Fibroblast of pulmonary artery (primary cell): ENCODE measurements at places on chromosomes 7 and 10.

DNA sequence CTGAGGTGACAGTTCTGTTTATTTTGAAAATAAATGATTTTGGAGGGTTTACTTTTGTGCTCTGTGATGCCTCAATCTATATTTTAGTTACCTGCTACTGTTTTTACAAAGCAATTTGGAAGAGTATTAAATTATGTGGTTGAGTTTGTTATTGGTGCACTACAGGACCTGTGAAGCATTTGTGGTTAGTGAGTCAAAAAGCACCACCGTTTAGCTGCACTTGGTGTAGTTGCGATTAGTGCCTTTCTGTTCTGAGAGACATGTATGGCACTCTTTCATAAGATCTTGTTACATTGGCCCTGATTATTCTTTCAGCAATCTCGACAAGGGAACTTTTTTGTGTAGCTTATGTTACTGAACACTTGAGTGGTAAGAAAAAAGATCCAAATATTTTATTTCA is 132.2 kb downstream of the BBS9 start:
- no peak for DNase-seq

DNA sequence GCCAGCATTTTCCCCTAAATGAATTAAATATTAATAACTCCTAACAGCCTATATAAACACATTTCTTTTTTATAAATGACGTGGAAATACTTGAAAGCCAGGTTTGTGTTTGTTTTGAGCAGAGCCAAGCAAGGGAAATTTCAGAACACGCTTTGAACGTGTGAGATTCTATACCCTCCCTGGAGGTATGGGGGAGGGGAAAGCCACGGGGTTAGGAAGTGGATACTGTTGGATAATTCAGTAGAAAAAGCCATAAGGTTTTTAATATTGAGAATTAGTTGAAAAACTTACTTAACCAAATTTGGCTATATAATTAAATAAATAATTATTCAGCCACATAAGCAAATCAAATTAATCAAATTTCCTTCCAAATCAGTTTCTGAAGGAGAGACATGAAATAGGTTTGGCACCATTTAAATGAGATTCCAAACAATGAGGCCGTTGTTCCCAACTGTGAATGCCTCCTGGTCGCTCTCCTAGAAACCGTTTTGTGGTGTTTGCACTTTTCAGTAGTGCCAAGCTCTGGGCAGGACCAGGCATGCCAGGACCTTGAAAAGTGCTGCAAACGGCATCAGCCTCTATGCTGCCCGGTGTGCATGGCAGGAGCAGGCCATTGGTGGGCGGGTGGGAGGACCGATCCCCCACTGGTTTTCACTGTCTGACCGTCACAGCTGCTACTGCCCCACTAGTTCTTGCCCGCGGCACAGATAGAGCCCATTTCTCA is 88.1 kb downstream of the SEPTIN14 start:
- DNase-seq: no peak

DNA sequence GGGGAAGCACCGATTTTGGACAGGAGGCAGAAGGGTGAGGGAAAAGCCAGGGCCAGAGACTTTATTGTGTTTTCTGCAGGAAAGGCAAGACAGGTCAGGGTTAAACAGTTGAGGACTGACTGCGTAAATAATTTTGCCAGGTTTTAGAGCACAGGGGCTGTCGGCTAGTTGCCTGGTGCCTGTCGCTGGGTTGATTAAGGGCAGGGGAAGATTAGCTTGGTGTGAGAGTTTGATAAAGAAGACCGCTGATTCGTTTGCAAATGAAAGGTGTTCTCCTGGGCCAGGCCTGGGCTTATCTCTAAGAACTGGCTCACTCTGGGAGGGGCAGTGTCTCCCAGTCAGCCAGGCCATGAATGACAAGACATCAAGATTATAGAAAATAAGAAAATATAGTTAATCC is 75.6 kb downstream of the SLC37A3 start:
- DNase-seq: no peak

DNA sequence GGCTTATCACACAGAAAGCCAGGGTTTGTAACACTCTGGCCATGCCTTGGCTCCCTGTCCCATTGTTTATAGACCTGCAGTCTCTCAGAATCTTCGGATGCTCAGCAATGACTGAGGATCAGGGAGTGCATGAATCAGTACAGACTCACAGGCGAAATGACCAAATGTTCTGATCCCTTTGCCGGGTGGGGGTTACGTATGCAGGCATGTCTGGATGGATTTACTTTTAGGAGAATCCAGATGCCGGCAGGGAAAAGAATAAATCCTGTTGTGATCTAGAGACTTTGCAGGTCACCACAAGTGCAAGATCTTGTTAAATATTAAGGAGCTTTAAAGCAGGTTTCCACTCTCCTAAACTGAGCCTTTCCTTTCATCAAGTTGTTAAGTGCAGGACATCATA is 149.5 kb downstream of the SFMBT2 start:
- DNase-seq: peak; percentile 31

DNA sequence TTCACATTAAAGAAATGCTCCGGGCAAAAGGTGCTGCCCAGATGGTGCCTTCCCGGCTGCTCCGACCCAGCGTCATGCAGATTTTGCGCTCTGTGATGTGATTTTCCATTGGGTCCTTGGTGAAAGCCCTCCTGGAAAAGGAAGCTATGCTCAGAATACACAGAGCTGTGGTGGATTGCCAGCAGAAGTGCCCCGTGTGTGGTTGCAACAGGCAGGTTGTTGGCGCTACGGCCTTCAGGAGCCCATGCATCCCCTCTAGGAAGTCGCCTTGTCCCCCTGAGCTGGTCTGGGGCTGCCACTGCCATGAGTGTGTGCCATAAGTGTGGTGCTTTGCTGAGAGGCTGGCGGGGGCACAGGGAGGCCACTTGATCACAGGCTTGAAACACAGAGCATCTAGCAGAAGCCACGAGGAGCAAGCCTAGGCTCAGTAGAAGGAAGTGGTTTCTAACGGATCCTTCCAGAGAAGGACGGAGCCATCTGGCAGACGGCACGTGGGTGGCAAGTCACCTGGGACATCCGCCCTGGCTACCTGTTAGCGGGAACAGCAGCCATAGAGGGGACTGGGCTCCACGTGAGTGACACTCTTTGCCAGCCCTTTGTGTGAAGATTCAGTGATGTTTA is 210.9 kb downstream of the CUX1 start:
- DNase-seq: no peak

DNA sequence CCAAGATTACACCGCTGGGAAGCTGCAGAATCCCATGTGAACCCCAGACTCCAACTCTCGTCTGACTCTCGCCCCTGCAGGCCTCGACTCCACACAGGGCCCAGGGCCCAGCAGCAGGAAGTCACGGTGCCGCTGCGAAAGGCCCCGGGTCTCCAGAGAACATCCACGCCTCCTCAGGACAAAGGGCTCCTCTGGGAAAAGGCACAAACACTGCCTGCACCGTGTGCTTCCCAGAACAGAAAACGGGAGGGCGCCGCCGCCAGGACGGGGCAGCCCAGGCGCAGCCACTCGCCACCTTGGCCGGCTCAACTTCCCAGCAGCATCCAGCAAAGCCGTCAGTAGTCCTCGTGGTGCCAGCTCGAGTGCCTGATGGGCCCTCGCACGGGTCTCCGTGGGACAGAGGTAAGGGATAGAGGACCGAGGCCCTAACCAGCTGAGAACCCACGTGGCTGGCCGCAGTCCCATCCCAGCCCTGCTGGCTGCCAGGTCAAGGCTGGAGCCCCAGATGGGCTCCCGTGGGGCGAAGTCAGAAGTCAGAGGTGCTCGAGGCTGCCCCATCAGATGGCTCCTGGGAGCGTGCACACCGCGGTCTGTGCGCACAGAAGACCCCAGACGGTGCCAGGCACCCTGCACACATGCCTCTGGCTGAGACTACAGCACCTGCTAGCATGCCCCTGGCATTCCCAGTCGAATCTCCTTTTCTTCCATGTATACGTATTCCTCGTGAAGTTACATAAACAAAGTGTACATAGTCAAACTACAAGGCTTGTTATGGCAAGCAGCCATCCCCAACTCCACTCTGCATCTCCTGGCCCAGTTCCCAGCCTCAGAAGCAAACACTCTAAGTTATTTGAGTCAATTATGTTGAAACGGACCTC is 60.2 kb downstream of the MAD1L1 start:
- peak; percentile 93 for DNase-seq

DNA sequence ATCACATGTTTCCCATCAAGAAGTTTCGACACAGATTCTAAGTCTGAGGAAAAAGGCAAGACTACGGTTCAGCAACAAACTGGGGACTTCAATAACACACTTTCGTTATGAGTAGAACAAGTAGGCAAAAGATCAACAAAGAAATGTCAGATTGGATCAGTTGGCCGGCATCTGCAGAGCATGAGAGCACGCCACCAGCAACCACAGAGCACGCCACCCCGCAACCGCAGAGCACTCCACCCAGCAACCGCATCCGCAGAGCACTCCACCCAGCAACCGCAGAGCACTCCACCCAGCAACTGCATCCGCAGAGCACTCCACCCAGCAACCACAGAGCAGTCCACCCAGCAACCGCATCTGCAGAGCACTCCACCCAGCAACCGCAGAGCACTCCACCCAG is 89.7 kb upstream of the FAM20C start:
- DNase-seq: no peak

- DNase-seq: peak; percentile 90
These were observed at the start of gene ZNF487 for GRCh38 chr10:43436291-43437140. Gene ZNF487, plus strand, starts transcription at chr10:43437111. Its CDS starts 38,703 bp downstream, at chr10:43475814.

- DNase-seq: no peak
These were observed 2.3 kb upstream of the INSYN2A start for GRCh38 chr10:127198721-127199120.

DNA sequence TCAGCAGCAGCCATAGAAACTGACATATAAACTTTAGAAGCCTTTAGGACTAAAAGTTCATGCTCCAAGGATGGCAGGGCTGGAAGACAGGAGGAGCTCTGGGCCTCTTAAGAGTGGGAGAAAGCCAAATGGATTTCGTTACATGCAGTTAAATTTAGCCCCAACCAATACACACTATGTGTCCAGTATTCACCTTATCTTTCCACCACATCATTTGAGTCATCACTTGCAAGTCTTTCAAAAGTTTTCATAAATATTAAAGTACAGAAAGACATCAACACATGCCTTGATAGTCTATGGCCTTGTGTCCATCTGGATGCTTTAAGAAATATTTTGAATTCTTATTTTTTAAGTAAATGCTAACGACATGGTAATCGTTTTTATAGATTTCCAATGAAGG is 392.4 kb upstream of the LRRN3 start:
- no peak for DNase-seq

DNA sequence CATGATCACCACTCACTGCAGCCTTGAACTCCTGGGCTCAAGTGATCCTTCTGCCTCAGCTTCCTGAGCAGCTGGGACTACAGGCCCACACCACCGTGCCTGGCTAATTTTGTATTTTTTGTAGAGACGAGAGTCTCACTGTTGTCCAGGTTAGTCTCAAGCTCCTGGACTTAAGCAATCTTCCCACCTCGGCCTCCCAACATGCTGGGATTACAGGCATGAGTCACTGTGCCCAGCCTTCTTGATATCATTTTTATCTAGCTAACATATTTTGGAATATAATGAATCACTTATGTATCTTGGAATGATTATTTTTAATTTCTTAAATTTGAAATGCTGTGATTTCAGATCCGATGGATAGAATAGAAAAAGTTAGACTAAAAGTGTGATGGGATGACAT is 18.4 kb downstream of the ARL4A start:
- DNase-seq: peak; percentile 36

- peak; percentile 88 for DNase-seq
These were observed 144.0 kb upstream of the ASAH2 start for GRCh38 chr10:50395271-50395670.

- no peak for DNase-seq
These were observed 1.2 kb upstream of the EVX1 start for GRCh38 chr7:27241189-27242056.

DNA sequence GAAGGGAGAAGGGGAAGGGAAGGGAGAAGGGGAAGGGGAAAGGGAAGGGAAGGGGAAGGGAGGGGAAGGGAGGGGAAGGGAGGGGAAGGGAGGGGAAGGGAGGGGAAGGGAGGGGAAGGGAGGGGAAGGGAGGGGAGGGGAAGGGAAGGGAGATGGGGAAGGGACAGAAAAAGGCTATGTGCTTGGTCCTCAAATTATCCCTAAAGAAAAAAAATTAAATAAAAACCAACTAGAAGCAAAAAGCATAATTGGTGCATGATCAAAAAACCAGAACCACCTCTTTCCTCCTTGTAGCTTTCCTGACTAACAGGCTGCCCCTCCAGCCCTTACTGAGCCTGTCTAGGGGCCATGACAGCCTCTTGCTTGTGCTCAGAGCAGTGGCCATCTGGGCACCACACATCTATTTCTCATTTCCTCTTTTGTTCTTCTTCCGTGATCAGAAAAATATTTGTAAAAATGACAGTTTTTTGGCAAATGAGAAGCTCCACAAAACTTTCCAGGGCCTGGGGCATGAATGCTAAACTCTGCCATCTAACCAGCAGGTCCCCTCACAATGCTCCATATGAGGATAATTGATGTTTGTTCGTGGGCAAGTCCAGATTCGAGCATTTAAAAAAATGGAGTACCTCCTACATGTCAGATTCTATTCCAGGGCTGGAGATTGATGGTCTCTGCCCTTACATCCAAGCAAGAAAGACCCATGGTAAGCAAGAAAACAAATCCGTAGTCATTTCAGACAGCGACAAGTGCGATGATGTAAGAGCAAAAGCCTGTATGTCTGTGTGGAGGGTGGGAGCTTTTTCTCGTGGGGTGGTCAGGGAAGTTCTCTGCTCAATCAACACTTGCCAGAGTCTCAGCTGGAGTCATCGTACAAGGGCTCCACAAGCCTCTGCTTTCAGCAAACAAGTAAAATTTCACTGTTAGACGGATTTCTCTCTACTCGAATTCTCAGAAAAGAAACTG is 320.9 kb downstream of the WDR11 start:
- no peak for DNase-seq

GRCh38 chr7:133562621-133563020 is 309.7 kb downstream of the EXOC4 start:
- DNase-seq: no peak

DNA sequence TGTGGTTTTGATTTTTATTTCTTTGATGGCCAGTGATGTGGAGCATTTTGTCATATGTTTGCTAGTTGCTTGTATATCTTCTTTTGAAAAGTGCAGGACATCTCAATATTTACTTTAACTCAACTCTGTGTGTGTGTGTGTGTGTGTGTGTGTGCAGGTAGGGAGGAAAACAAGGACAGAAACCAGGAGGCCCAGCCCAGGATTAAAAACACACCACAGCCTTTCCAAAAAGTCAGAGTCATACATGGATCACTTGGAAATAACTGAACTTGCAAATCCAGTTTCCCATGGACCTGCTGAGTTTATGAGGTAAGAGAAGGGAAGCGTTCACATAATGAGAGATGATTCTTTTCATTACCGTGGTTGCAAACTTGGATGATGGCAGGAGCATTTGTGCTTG is 189.9 kb upstream of the LYZL1 start:
- no peak for DNase-seq
